ENCODE measurements at places on chromosomes 16 and 17.
A peak's percentile ranks its signal among the peaks of the same experiment; 100 is the strongest.

GRCh38 chr16:31179219-31179746 lies 656 bp upstream of the FUS start:
- no peak for DNase-seq

GRCh38 chr16:23838485-23839142 lies 2.8 kb downstream of the PRKCB start:
- DNase-seq = no peak

DNA sequence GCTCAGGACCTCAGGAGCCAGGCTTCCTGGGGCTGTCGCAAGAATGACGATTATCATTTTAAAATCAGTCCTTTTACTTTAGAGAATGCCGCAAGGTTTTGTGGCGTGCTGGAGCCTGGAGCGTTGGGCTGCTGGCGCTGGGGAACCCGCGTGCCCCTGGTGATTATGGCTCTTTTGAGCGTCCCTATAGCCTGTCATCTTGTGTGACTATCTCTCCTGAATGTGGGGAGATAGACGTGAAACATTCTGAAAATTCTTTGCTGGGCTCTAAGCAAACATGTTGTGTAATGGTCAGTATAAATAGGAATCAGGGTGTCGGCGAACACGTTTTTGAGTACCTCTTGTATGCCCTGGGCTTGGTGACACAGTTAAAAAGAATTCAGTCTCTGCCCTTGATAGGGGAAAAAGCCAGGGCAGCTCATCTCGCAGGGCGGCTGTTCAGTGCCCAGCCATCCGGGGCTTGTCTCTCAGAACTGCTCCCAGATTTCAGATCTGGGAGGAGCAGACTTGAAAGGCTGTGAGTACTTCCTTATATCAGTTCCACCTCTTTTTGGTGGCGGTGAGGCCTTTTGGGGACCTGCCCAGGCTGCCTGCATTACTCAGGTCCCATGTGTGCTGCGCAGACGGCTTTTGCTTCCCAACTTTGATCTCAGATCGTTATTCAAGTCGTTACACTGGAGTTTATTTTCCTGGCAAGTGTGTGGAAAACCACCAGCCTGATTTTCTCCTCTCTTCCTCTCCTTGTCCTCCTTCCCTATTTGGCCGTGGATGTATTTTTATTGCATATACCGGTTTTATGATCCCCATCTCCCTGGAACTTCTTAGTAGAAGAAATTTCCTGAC lies 973 bp downstream of the SLC7A6 start:
- no peak for DNase-seq

DNA sequence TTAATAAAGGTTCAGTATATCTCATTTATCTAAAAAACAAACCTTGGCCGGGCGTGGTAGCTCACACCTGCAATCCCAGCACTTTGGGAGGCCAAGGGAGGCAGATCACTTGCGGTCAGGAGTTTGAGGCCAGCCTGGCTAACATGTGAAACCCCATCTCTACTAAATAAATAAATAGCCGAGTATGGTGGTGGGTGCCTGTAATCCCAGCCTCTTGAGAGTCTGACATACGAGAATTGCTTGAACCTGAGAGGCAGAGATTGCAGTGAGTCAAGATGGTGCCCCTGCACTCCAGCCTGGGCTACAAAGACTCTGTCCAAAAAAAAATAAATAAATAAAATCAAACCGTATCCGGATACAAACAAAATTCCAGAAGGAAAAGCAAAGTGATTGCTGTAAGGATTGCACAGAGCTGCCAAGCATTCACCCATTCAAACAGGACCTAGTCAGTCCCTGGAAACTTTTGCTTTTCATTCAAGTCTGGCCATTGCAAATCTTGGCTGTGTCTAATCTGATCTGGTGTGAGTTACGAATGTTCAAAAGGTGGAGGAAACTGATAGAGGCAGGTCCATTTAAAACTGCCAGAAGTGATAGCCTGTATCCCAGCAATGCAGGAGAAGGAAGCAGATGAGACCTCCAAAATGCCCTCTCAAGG lies 102.5 kb upstream of the CLEC3A start:
- no peak for DNase-seq

DNA sequence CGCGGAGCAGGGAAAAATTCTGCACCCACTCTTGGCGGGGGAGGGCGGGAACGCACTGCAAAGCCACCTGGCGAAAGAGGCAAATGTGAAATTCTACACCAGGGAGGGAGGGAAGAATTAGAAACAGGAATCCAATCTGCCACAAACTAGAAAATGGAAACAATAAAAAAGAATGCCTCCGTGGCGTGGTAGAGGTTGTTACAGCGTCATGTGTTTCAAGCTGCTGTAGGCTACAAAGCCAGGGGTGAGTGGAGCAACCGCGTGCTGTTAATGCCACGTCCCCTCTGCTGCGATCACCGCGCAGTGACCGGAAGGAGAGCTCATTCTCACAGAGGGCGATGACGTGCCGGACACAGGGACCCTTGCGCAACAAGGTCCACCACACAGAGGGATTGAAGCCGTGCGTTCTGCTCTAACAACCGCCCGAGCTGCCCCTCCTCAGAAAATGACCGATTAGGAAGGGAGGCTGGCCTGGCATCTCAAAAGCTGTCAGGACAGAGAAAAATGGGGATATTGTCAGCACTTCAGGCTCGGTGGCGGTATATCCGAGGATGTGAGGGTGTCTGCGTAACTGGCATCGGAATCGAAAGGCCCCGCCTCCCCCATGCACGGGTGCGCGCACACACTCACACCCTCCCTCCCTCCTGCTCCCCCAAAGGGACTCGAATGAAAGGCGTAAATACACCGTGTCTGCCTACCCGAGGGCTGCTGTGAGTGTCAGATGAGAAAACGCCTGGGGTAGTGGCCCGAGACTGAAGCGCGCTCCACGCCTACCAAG lies 70.8 kb upstream of the TNRC6C start:
- peak; percentile 4 for DNase-seq

DNA sequence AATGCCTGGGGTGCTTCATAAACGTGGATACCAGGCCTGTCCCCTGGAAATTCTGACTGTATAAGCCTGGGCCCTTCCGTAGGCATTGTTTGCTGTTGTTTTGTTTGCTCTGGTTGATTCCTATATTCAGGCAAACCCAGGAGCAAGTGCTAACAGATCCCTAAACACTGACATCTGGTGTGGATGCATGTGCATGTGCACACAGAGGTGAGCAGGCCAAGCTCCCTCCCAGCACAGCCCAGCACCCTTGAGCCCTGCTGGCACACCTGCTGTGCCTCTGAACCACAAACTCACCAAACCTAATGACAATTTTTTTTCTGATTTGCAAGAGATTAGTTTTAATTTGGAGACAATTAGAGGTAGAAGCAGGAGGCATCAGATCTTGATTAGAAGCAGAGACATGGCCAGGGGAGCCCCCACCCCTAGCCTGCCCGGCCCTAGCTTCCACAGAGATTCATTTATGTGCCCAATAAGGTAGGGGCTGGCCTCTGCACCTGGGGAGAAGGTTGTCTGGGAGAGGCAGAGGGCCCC lies 40.4 kb downstream of the TMEM132E start:
- DNase-seq = no peak

Data from fibroblast of skin of left quadriceps (primary cell).